CD4-positive, alpha-beta T cell treated with Interleukin-1 beta for 1 hour (primary cell): ENCODE measurements at places on chromosomes 11 and 22.

- DNase-seq, result no peak
These were observed 68.4 kb downstream of the TBC1D22A start for GRCh38 chr22:46830841-46831240.

DNA sequence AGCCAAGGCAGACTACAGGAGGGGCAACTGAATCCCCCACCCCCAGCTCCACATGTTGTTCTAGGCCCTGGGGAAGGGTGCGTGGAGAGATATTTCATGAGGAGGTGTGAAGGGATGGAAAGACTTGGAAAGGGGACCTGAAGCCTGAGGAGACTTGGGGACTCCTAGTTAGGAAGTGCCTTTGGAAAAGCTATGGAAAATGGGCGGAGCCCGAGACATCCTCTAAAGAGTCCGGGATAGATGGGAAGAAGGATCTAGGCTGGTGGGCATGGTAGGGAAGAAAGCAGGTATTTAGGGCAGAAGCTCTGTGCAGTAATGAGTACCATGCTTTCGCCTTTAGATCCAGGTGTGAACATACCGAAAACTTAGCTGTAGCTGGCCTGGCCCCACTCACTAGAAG is 15.0 kb upstream of the CYP2R1 start:
- DNase-seq, result no peak

- no peak for DNase-seq
These were observed 14.1 kb downstream of the ANKK1 start for GRCh38 chr11:113401718-113402117.

- DNase-seq, result no peak
These were observed 154.7 kb downstream of the BLID start for GRCh38 chr11:121961321-121961801.

DNA sequence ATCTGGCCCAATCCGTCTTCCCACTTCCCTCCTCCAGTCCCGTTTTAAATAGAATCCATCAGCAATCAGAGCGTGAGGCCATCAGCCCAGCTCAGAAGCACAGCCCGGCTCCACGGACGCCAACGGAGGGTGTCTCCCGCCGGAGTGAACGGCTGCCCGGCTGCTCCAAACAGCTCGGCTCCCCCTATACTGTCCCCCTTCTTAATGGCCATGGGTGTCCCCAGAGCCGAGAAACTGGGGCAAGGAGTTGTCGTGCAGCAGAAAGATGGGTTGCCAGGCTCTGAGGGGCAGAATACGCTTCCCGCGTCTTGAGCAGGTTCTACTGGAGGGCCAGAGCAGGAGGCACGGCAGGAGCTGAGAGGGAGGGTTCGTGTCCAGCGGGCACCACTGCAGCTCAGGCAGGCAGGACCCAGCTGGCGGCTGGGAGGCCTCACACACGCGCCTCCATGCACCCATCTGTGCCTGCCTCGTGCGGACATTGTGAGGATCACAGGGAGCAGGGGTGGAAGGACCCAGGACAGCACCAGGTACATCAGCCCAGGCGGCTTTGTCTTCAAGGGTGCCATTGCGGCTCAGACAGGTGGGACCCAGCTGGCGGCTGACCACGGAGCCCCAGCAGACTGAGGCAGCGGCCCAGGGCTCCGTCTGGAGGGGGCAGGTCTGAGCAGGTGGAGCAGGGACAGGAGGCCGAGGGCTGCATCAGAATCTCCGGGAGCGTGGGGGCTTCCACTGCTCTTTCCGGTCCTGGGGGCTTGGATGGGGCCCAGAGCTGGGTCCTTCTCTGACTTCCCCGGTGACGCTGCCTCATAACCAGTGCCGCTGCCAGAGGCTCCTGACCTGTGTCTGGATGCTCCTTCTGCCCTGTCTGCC is 882.7 kb downstream of the BRD1 start:
- no peak for DNase-seq

DNA sequence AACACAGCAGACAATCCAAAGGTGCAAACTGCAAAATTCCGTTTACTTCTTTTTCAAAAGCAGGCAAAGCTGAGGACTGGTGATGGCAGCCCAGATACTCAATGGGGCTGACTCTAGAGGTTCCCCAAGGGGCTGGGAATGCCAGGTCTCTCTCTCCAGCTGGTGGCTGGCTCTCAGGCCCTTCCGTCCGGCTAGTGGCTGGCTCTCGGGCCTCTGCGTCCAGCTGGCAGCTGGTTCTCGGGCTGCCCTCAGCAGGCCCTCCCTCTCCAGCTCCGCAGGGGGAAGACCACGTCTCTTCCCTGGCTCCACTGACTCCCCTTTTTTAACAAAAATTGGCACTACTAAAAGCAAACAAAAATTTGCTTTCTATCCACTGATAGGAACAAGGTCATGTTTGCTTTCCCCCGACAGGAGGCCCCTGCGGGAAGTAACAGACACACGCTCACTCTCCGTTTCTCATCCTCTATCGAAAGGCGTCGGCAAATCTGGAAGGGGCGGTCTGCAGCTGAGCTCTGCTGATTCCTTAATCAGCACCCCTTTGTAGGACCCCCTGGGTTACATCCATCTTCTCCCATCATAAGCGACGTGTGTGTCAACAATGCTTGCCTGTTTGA is 381.4 kb downstream of the BRD1 start:
- DNase-seq, result no peak
